Fibroblast of skin of right biceps (primary cell): ENCODE measurements at places on chromosomes 4 and X.
A peak's percentile ranks its signal among the peaks of the same experiment; 100 is the strongest.

DNA sequence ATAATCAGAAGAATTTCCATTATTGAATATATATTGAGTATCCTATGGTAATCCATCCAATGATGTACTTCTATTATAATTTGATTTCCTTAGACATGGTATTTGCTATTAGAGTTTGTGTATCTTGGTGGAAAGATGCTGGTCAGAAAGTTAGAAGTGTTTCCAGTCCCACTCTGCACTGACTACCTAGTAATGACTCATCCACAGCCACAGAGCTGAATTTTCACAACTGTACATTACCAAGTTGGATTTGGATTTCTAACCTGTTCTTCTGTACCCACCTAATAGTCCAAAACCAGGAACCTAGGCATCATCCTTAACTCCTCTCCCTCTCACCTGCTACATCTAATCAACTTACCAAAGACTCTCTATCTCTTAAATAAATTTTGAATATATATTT is 145.4 kb downstream of the REELD1 start:
- no peak for DNase-seq

DNA sequence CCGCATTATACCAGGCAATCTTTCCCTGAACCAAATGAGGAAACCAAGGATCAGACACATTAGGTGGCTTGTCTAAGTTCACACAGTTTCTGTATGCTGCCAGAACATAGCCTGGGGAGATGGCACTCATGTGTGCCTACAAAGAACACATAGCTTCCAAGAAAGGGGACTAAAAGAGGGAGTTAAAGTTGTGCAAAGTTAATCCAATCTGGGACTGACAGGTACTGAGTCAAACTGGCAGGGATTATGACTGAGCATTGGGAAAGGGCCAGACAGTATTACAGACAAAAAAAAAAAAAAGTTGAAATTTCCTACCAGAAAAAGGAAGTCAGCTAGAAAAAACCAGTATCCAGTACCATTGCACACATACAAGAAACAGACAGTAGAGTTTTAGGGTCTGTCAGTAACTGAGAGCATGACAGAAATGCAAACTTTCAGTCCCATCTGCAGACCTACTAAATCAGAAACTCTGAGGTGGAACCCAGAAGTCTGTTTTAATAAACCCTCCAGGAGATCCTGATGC is 37.2 kb downstream of the ADAMTS3 start:
- no peak for DNase-seq

GRCh38 chr4:15378062-15378461 is 49.8 kb upstream of the C1QTNF7 start:
- peak; percentile 56 for DNase-seq

DNA sequence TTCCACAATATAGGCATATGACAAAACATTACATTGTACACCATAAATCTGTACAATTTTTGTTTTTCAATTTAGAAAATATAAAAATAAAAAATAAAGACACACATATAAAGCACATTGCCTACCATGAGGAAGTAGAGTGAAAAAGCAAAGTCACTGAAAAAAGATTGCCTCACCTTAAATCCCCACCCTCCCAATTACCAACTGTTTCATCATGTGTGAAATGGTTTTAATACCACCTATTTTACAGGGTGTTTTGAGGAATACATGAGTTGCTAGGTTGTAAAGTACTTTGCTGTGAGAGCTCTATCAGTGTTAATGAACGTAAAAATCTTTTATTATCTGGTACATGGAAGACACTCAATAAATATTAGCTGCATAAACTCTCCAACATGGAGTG is 373.6 kb upstream of the NDST3 start:
- DNase-seq = no peak

DNA sequence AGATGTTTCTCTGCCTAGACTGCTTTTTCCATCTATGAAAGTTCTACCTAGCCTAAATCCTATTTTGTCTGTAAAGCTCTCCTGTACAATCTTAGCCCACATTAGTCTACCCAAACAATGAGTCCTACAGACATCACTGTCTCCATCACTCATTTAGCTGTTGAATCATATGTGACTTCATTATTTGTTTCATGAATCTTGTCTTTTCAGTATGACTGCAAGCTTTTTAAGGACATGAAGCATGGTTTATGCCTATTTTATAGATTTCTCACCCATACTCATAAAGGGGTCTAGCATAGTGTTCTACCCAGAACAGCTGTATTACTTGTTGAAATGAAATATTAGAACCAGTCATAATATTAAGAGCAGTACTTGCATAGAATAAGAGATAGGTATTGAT is 13.0 kb downstream of the AMMECR1 start:
- DNase-seq = no peak

DNA sequence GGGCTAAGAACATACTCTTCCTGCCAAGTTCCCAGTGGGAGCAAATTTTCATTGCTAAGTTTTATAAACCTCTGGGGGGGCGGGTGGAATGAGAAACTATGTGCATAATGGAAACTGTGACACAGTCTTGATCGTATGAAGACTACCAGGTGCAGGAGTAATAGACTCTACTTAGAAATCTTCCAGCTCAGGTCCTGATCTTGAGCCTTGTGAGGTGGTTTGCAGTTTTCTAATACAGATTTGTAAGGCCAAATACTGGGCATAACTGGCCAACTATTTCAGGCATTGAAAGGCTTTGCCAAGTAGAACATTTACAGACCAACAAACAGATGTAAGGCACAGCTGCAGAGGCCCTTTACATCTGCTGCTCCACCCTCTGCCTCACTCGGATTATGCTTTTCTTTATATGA is 89.7 kb upstream of the CBR4 start:
- DNase-seq = peak; percentile 62

- DNase-seq = peak; percentile 14
These were observed 5.0 kb upstream of the SCML1 start for GRCh38 chrX:17732138-17732783.

DNA sequence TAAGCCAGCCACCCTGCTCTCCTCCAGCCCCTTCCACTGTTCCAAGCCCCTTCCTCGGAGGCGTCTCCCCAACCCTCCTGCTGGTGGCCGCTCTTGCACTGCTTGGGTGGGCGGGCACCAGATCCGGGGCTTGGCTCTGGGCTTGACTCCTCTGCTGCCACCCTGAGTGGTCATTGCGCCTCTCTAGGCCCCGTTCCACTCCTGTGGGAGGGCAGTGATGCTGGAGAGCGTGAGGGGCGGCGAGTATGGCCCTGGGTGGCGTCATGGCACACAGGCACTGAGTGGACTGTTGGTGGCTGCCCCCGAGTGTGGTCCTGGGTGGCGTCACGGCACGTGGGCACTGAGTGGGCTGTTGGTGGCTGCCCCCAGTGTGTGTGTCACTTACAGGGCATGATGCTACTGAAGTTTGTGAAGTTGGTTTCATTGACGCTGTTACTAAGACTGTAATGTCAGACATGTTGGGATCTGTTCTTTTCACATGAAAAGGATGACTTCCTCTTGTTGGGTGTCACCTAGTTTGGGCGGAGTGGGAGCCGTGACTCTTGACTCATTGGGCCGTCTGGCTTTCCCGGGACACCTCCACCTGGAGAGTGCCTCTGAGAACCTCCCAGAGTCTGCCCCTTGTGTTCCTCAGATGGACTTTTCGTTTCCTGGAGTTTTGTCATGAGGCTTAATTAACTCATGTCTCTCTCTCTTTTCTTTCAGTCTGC is 55.9 kb upstream of the HGFAC start:
- DNase-seq = no peak

- DNase-seq = no peak
These were observed 6.3 kb downstream of the IL15 start for GRCh38 chr4:141642711-141643110.

- no peak for DNase-seq
These were observed 182.0 kb upstream of the FAT4 start for GRCh38 chr4:125132729-125133128.

DNA sequence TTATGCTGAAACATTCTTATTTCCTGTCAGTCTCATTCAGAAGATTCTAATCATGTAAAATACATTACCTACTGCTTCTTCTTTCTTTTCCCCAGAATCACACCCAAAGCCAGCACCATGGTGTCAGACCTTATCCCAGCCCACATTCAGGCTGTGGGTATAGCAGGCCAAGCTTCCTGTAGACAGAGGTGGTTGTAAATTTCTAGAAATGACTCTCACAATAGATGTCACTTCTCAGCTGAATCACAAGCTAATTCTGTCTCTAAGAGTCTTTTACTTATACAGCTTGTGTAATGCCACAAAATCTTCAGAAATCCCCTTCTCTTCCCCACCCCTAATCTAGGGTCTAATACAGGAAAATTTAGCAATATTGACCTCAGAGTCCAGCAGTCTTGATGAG is 239.6 kb downstream of the PARM1 start:
- no peak for DNase-seq

DNA sequence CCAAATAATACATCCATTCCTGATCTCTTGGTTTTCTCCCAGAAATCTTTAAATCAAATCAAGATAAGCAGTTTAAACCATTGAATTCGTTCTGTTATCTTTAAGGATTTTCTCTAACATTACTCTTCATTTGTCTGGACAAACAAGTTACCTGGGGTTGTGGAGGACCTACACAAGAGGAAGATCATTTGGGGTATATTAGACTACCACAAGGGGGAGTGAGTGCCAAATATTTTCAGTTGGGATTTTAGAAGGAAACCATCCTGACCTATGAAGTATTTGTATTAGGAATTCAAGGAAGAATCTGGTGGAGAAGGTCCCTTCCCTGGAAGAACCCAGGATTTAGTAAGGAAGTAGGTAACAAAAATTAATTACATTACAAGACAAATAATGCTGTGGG is 12.0 kb upstream of the DCHS2 start:
- no peak for DNase-seq

DNA sequence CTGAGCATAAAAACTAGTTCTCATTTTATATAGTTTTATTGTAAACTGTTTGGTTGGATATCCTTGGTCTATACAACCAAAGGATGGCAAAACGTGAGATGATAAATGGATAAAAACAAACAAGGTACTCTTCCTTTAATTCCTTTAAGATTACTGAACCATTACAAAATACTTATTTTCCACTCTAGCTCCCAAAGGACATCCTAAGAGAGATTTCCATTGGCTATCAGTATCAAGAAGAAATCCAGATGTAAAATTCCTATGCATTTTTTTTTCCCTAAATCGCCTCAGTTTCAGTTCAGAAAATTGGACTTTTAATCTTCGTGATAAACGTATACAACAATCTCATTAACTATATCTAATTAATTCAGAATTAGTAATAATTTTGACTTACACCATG is 2.3 kb downstream of the FBXL5 start:
- DNase-seq = no peak

GRCh38 chr4:3046623-3047022 is 27.7 kb downstream of the HTT-AS start:
- no peak for DNase-seq

- no peak for DNase-seq
These were observed 131.2 kb downstream of the SCFD2 start for GRCh38 chr4:53234669-53235068.

DNA sequence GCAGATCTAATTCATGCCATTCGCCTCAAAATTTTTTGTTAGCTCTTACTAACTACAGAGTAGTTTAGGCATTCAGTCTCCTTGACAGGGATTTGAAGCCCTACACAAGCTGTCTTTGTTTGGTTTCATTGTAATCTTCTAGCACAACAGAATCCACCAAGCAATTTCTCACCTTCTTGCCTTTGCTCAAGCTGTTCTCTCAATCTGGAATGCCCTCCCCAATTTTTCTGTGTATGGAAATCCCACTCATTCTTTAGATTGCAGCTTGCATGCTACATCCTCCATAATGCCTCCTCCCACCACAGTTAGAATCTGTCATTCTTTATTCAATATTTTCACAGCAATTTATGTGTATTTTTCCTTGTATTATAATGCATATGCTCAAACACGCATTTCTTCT is 63.7 kb downstream of the C4orf51 start:
- DNase-seq = no peak

- DNase-seq = no peak
These were observed 325.0 kb upstream of the HAND2 start for GRCh38 chr4:173855015-173855414.

- DNase-seq = no peak
These were observed 119.5 kb downstream of the GC start for GRCh38 chr4:71664366-71664765.

- peak; percentile 37 for DNase-seq
These were observed 17.8 kb upstream of the ZNF827 start for GRCh38 chr4:145956288-145956890.

GRCh38 chr4:156475322-156475721 is 496.3 kb downstream of the PDGFC start:
- DNase-seq = peak; percentile 78

DNA sequence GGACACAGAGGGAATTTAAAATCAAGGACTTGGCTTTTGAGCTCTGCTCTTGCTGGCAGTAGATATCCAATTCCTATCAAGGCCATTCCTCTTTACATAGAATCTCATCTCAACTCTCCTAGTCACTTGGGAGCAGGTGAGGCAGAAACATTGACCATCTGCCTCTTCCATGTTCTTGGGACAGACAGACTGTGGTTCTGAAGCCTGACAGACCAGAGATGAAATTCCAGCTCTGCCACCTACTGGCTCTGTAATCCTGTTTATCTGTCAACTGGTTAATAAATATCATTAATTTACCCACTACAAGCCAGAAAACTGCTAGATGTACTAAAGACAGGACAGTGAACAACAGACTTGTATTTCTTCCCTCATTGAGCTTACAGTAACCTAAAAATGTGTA is 300.8 kb downstream of the ADGRL3 start:
- no peak for DNase-seq

DNA sequence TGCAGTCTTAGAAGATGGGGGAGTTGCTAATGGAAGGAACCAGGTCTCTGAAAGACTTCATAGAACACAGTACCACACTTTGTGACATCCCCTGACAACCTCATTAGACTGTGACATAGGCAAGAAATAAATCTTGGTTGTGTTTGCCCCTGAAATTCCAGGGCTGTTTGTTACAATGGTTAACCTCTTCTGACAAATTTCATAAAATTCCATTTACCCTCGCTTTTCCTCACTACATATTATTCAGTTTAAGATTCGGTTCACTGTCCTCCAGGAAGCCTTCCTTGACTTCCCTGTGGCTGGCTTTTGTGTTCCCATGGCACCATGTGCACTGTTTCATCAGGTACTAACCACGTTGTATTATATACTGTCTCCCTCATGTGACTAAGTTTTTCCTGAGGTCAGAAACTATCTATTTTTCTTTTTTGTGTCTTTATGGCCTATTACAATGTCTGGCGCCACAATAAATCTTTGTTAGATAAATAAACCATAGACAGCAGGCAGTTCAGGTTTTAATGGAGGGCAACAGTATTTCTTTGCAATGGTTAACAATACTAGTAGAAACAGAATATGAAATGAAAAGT is 54.2 kb downstream of the ATXN3L start:
- no peak for DNase-seq
